Omental fat pad (tissue), 4 donors: ENCODE measurements at places on chromosomes 2 and 18. TPM values are rescaled to one million over a fixed set of nuclear protein-coding genes. Genes with fewer than 3 reads are reported as not detected.

The MAPK4 gene
- total RNA-seq, result 0.12 TPM

GRCh38 chr2:190283783-190284182 lies 35.8 kb downstream of the HIBCH start:
- no peak for DNase-seq

DNA sequence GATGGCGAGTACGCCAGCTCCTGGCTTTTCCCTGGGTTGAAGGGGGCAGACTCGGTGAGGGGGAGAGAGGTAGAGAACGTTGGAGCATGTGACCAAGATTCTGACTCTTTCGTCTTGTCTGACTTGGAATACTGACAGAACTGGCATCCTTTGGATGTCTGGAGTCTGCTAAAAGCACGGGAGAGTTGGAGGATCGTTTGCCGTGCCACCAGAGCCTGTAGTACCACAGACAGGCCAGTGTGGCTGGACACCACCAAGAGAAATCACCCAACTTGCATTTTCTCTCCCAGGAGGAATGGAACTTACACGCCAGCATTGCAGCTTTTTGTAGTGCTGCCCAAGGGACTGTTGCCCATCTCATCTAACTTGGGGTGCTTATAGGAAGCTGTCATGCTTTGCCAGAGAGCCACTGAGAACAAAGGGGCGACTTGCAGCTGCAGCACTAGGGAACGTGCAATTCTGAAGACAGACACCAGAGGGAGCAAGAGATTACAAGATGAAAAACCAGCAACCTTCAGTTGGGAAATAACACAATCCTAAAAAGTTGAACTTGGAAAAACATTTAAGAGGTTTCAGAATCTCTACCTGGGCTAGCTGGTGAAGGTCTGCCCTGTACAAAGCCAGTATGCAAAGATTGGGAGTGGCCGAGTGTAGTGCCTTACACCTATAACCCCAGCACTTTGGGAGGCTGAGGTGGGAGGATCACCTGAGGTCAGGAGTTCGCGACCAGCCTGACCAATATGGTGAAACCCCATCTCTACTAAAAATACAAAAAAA lies 24.1 kb downstream of the PSMG2 start:
- DNase-seq, result no peak

DNA sequence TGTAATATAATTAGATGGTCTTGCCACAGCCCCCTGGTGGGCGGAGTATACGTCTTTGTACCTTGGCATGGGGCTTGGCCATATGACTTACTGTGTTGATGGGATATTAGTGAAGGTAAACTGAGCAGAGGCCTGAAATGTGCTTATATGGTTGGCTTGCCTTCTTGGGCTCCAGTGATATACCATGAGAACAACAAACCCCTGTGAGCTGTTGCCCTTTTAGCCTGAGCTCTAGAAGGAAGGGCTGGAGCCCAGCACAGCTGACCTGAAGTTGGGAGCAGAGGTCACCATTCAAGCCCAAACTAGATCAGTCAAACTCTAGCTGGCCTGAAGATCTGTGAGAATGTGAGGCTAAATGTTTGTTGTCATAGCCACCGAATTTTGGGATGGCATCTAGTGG lies 75.2 kb upstream of the CD302 start:
- DNase-seq, result no peak

DNA sequence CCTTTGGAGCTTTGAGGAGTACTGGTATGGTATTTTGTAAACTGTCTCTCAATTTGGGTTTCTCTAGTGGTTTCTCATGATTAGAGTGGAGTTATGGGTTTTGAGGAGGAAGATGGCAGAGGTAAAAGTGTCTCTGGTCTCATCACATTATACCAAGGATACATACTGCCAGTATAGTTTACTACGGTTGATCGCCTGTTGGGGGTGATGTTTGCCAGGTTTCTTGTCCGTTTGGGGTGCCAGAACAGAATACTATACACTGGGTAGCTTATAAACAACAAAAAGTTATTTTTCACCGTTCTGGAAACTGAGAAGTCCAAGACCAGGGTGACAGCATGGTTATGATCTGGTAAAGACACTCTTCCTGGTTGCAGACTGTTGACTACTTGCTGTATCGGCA lies 293.7 kb downstream of the NYAP2 start:
- DNase-seq, result no peak

The MRPL53 gene
- 35.8 TPM for total RNA-seq

The XDH gene
- total RNA-seq, result 0.63 TPM

- no peak for DNase-seq
These were observed 590.6 kb upstream of the RAB6C start for GRCh38 chr2:129388870-129389269.

- no peak for DNase-seq
These were observed 72.3 kb upstream of the SESTD1 start for GRCh38 chr2:179336782-179337534.

The CFAP221 gene
- 1.3 TPM for total RNA-seq
